GM23248 (cell line): ENCODE measurements at places on chromosomes 4 and X. TPM values are rescaled to one million over a fixed set of nuclear protein-coding genes. Genes with fewer than 3 reads are reported as not detected.

The CT83 gene
- not detected in 2 replicates for total RNA-seq

The ABLIM2 gene
- not detected in 2 replicates for total RNA-seq

The MAGEE1 gene
- 0.86 and 1.1 TPM in 2 replicates for total RNA-seq

The RHOXF2 gene
- not detected in 2 replicates for total RNA-seq

The FRMPD3 gene
- not detected in 2 replicates for total RNA-seq

DNA sequence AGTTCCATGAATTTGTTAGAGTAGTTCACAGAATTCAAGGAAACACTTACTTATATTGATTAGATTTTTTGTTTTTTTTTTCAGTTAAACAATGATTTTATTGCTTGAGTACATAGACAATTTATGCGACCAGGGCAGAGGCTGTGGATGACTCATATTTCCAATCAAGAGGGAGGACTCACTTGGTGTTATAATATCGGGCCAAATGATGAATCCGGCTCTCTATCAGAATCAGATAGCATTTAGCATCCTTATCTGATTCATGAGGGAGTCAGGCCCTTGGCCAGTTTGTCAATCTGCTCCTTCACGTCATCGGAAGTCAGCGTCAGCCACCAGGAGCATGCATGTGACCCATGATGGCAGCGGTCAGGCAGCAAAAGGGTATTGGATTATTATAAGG is 82.3 kb upstream of the HUWE1 start:
- H3K4me1 ChIP-seq, result no peaks in the 10 kb centered on the region
- H3K4me3 ChIP-seq, result no peak overlapping the region
- no peak for DNase-seq
- H3K27ac ChIP-seq, result no peak overlapping the region

DNA sequence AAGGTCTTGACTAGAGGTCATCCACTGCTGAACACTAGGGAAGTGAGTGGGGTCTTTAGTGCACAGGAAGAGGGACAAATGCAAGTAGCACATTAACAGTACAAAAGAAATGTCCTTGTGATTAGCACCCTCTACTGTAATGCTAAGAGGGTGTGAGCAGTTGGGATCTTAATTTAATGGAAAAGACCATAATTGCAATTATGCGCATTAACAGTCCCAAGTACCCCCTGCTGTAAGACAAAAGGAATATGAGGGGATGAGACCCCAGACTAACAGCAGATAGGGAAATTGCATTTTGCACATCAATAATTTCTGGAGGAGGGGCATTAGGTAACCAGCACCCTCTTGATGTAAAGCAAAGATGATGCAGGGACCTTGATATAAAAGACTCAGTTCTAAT is 285.0 kb downstream of the CHIC1 start:
- H3K36me3 ChIP-seq, result no peaks in the 10 kb centered on the region
- H3K27ac ChIP-seq, result no peak overlapping the region
- no peaks in the 10 kb centered on the region for H3K27me3 ChIP-seq
- no peaks in the 10 kb centered on the region for H3K4me1 ChIP-seq
- no peak overlapping the region for H3K4me3 ChIP-seq

DNA sequence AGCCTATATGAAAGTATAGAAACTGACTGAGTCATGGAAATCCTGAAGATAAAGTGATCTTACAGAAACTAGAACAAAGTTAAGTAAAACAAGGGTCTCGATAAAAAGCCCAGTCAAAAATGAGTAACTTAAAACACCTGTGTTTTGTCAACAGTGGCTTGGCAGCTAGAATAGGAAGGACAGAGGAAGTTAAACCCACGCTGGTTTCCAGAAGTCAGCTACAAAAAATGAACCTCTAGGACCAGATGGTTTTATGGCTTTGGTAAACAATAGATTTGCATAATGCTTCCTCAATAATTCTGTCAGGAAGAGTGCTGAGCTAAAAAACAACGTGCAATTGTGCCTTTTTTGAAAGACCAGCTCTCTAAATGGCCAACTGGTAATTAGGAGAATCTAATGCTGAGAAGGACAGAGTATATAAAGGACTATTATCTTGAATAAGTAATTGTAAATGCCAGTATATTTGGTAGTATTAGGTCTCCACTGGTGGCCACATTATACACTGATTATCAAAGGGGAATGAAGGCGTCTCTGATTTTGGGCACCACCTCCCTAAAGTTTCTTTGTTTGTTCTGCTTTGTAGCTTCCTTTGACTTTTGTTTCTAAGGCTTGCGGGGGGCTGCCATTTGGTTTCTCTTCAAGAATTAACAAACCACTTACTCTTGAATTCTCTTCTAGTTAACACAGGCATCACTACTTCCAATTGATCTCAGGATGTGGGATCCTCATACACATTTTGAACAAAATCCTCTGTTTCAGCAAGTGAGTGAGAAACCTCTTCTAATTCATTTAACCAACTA is 72.2 kb upstream of the PPP3CA start:
- DNase-seq, result no peak
- no peaks in the 10 kb centered on the region for H3K36me3 ChIP-seq
- H3K27me3 ChIP-seq, result no peaks in the 10 kb centered on the region
- H3K4me3 ChIP-seq, result no peak overlapping the region

DNA sequence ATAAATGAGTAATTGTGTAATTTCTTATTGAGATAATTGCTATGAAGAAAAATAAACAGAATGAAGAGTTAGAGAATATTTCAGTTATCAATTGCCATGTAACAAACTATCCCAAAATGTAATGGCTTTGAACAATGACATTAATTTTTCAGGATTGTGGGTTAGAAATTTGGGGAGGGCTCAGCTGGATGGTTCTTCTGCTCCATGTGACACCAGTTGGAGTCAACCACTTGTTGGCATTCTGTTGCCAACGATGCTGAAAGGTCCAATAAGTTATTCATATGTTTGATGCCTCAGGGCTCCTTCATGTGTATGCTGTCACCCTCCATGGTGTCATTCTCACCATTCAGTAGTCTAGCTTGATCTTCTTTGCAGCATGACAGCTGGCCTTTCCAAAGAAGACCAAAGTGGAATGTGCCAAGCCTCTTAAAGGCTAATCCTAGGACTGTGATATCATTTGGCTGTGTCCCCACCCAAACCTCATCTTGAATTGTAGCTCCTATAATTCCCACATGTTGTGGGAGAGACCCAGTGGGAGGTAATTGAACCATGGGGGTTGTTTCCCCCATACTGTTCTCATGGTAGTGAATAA is 20.9 kb upstream of the CCDC149 start:
- H3K36me3 ChIP-seq, result no peaks in the 10 kb centered on the region
- no peak overlapping the region for H3K4me3 ChIP-seq
- H3K27me3 ChIP-seq, result no peaks in the 10 kb centered on the region
- DNase-seq, result no peak

DNA sequence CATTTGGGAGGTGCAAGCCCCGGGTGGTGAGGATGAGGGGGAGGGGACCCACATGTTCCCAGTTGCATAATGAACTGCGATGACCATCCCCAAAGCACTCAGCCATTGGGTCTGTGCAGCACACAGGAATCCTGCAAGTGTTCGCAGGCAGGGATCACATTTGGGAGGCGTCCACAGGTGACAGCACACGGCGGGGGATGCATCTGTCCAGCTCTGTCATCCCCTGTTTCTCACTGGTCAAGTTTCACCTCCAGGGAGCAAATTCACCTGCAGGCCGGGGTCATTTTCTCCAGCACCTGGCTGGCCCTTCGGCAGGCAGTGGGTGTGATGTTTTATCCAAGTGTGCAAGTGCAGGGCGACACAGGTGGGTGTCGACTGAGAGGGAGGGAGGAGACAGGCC is 33.3 kb upstream of the SORCS2 start:
- H3K27me3 ChIP-seq, result peaks cover 18% of the 10 kb centered on the region
- H3K4me1 ChIP-seq, result 0 out of 2 replicates have a peak, but pooled peaks cover 3% of the 10 kb centered on the region
- H3K27ac ChIP-seq, result no peak overlapping the region
